ENCODE measurements at places on chromosomes 3 and 15.

GRCh38 chr3:24485511-24485910 is 9.1 kb downstream of the THRB start:
- DNase-seq = no peak

- no peak for DNase-seq
Measured at GRCh38 chr3:48505968-48506504, 2.1 kb upstream of the SHISA5 start.

DNA sequence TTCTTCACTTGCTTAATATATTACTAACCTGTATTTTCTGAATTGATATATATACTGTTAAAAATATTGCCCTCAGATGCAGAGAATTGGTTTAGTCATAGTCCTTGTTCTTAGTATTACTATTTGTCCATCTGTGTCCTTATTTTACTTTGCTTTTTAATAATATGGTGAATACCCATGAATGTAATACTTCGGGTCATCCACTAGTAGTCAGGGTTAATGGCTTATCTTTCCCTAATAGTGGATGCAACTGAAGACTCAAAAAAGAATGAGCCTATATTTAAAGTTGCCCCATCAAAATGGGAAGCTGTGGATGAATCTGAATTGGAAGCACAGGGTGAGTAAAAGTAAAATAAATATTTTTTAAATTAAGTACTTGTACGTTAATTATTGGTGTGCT is 36.5 kb downstream of the U2SURP start:
- DNase-seq = no peak

- no peak for DNase-seq
Measured at GRCh38 chr3:40999682-41000081, 199.6 kb upstream of the CTNNB1 start.

Measured in hepatocyte (in vitro differentiated cells).